ENCODE measurements at places on chromosomes 5 and 9. TPM values are rescaled to one million over a fixed set of nuclear protein-coding genes. Genes with fewer than 3 reads are reported as not detected.

DNA sequence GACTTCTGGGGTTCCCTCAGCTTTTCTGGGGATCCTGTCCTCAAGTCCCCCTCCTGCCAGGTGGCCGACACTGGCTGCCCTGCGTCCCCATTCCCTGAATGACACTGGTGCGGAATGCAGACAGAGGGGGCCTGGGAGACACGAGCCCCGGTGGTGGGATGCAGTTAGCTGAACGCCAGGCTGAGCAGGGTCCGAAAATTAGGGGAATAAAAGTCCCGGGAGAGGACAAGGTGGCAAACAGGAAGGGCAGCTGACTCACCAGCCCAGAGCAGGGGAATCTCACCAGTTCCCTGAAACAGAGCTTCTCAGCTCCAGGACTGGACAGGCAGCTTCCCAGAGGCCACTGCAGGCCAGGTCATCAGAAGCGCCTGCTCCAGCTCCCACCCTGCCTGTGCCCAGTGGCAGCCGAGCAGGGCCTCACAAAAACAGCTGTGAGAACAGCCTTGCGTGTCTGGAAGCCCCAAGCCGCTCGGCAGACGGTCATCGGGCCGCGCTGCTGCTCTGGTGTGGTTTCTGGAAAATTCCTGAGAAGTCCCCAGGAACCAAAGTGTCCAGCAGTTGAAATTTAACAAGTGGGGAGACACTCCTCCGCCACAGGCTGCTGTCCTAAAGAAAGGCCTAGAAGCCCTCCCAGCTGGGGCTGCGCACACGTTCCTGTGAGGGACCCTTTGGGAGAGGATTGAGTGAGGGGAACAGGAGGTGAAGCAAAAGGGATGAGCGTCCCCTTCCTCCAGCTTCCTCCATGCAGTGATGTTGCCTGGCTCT lies 47.6 kb upstream of the EXOC3 start:
- DNase-seq, result no peak
- H3K27me3 ChIP-seq, result no peaks in the 10 kb centered on the region
- H3K4me1 ChIP-seq, result peaks cover 5% of the 10 kb centered on the region

The SLC6A18 gene
- total RNA-seq, result not detected

- H3K36me3 ChIP-seq, result no peaks in the 10 kb centered on the region
- no peak overlapping the region for H3K27ac ChIP-seq
- no peak overlapping the region for H3K4me3 ChIP-seq
These were observed 68.3 kb downstream of the DCP2 start for GRCh38 chr5:113044776-113045465.

DNA sequence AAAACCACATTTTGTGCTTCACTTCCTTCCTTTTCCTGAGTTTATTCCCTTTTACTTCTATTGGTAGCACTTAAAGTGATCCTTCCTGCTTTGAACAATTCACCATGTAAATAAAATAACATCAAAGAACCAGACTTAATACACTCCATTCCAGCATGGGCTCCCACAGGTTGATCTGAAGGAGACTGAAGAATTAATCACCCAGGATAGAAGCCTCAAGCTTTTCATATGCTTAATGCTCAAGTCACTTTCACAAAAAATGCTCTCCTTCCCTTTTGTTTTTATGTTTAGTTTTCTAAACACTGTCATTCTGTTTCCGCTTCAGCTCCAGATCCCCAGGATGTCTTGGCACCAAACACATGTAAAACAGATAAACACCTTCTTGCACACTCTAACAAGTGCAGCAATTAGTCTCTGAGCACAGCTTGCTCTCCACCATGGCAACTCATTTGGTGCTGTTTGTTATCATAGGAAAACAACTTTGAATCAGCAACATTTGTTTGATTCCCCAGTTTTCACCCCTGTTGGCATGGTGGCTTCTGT lies 37.0 kb downstream of the DMRTA1 start:
- DNase-seq, result no peak
- H3K4me1 ChIP-seq, result no peaks in the 10 kb centered on the region
- no peak overlapping the region for H3K4me3 ChIP-seq
- no peak overlapping the region for H3K27ac ChIP-seq
- no peaks in the 10 kb centered on the region for H3K27me3 ChIP-seq

GRCh38 chr9:136748666-136749611 lies 614 bp upstream of the LCN6 start:
- H3K4me3 ChIP-seq, result no peak overlapping the region
- no peaks in the 10 kb centered on the region for H3K27me3 ChIP-seq
- H3K36me3 ChIP-seq, result no peaks in the 10 kb centered on the region
- no peak for DNase-seq

- H3K27me3 ChIP-seq, result no peaks in the 10 kb centered on the region
- no peak overlapping the region for H3K27ac ChIP-seq
- no peak for DNase-seq
- no peaks in the 10 kb centered on the region for H3K36me3 ChIP-seq
These were observed 46.8 kb upstream of the RNU6ATAC start for GRCh38 chr9:134210908-134211810.

The NANS gene
- 41.0 TPM for total RNA-seq

The NR2F1-AS1 gene
- 27.0 TPM for total RNA-seq

The SLC45A2 gene
- not detected for total RNA-seq

DNA sequence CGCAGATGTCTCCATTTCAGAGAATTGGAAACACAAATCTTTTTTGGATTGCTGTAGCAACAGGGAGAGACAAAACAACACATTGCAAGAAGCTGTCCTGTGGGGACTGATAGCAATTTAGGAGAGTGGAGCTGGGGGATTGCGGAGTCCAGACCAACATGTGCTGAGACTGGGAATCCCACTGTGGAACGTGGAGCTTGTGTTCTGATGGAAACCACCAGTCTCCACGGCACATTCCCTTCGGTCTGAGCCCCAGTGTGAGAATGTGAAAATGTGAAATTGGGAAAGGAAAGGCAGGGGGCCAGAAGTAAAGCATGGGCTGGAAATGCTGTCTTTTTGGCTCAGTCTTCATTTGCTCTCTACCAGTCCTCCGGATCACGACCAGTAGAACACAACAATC lies 348.8 kb upstream of the TNC start:
- no peak overlapping the region for H3K27ac ChIP-seq
- no peaks in the 10 kb centered on the region for H3K36me3 ChIP-seq
- no peak overlapping the region for H3K4me3 ChIP-seq

GRCh38 chr5:171712616-171713015 lies 73.0 kb upstream of the SMIM23 start:
- no peak overlapping the region for H3K27ac ChIP-seq
- no peaks in the 10 kb centered on the region for H3K4me1 ChIP-seq

DNA sequence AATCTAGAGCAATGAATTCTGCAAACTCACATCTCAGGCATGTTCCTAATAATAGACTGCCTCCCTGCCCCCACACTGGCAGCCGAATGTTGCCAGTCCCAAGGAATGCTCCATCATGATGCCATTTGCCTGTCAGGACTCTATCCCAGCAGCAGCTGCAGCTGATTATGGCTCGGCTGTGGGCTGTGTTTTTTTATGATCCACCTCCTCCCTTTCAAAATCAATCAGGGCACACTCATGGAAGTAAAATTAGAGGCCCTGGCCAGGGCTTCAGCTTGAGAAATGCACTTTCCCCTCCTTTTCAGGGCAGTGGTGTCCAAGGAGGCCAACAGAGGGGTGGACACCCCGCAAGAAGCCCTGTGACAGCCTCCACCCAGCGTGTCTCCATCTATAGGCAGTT lies 176.7 kb upstream of the S1PR3 start:
- no peak overlapping the region for H3K27ac ChIP-seq
- no peaks in the 10 kb centered on the region for H3K4me1 ChIP-seq
- DNase-seq, result no peak
- no peaks in the 10 kb centered on the region for H3K36me3 ChIP-seq

DNA sequence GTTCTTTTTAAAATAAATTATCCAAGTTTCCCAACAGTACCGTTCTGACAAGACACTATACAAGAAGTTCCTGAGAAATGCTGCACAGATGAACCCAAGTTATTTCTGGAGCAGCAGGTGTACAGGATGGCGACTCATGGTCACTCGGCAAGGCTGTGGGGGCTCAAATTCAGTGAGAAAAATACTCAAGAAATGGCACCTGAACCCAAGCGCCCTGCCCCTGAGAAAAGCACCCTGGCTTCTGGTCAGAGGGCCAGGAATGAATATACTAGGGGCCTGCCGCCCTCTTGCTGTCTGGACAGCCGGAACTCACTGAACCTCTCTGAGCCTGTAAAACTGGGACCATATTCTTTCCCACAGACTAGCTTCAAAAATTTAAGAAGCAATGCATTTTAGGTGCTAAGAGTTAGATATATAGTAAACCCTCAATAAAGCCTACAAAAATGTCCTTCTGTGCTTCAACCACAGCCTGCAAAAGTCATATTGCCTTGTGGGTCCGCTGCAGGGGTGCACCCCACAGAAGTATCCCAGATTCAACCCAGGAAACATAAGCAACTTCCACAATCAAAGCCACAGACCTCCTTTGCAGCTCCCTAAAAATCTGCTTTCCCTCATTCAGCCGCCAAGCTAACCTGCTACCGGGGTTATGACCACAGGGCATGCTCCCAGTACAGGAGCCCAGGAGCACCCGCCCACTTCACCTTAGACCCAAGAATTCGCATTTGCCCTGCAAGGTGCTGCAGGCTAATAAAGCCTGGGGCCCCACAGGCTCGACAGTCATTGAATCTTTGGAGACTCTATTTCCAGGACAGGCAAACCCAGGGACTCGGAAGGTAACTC lies 1.4 kb downstream of the RAPGEF1 start:
- DNase-seq, result no peak
- H3K4me3 ChIP-seq, result peak overlapping the region; percentile 74
- H3K27ac ChIP-seq, result peak overlapping the region; percentile 85
- no peaks in the 10 kb centered on the region for H3K27me3 ChIP-seq

DNA sequence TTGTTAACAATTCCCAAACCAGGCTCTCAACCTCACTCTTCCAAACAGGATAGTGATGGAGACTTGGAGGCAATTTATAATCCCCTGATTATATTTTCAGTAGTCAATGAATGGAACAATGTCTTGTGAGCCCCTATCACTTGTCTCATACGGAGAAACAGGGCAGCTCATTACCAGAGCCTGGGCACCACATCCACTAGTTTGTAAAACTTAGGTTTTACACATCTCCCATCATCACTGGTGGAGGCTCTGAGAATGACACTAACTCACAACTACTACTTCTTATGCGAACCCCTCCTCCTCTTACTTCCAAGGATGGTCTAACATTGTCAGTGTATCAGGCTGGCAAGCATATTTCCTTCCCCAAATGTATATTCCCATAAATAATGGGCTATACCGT lies 253.7 kb downstream of the EPB41L4A start:
- H3K36me3 ChIP-seq, result peaks cover 32% of the 10 kb centered on the region
- no peaks in the 10 kb centered on the region for H3K27me3 ChIP-seq
- no peak overlapping the region for H3K27ac ChIP-seq
- no peak for DNase-seq
- H3K4me3 ChIP-seq, result no peak overlapping the region

DNA sequence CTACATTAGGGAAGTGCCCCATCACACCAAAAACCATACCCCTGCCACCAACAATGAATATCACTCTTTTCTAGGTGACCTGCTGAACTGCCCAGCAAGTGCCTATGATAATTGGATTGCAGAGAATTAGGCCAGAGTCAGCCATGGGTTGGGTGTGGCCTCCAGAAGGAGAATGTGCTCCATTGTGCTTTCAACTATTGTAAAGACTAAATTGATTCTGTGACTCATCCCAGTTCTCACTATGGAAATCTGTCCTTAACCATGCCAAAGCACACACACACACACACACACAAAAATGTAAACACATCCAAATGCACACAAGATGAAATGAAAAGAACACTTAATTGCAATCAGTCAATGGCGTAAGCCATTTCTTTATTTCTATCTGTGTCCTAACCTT lies 25.7 kb downstream of the DRD1 start:
- no peak overlapping the region for H3K4me3 ChIP-seq
- no peaks in the 10 kb centered on the region for H3K27me3 ChIP-seq

DNA sequence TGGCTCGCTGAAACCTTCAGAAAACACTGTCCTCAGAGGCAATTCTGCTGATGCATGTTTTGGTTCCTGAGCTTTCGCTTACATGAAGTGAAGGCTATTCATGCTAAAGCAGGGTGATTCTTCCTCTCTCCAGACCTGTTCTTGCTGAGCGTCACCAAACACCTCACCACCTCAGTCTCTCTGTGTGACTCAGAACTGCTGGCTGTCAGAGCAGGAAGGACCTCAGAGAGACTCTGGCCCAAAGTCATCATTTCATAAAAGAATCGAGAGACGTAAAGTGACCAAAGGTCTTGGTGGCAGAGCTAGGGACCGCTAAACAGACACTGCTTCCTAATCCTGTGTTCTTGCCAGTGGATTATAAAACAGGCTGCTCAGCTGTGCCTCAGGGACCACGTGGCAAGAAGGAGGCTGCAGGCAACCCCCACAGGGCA lies 73.8 kb downstream of the LHFPL2 start:
- no peaks in the 10 kb centered on the region for H3K27me3 ChIP-seq
- H3K4me3 ChIP-seq, result no peak overlapping the region
- no peak overlapping the region for H3K27ac ChIP-seq
- H3K36me3 ChIP-seq, result no peaks in the 10 kb centered on the region
- no peak for DNase-seq

DNA sequence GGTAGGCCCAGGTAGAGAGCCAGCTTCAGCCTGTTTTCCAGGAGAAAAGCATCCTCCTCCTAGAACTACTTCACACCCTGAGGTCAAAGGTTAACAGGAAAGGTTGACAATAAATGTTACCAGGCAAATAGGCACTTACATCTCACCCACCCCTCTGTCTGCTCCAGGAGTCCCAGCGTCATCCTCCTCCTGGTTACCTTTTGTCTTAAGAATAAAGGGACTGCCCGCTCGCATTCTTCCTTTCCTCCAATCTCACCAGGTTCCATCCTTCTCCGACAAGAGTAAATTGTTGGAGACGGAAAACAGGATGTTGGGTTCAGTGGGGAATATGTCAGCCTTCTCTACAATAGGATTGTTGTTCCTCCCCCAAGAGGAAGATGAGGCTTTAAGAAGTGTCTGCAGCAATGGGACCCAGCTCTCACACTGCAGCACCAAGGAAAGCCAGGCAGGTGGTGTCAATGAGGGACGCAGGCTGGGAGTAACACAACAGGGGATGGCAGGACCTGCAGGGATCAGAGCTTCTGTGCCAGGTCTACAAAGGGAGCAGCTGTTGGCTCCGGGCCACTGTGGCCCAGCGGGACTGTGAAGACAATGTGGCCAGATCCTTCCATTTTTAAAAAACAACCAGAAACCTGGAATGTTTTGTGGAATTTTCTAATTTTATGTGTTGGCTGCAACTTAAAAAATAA lies 29.0 kb downstream of the FAT2 start:
- no peak overlapping the region for H3K4me3 ChIP-seq
- no peak overlapping the region for H3K27ac ChIP-seq
- H3K4me1 ChIP-seq, result no peaks in the 10 kb centered on the region
- no peaks in the 10 kb centered on the region for H3K36me3 ChIP-seq
- H3K27me3 ChIP-seq, result peaks cover 2% of the 10 kb centered on the region
- no peak for DNase-seq

- H3K4me1 ChIP-seq, result no peaks in the 10 kb centered on the region
- H3K27ac ChIP-seq, result no peak overlapping the region
- H3K36me3 ChIP-seq, result no peaks in the 10 kb centered on the region
These were observed 157.2 kb downstream of the EFNA5 start for GRCh38 chr5:107513337-107514085.

Data from Panc1 (cell line).